ENCODE measurements at places on chromosomes 11 and 22. TPM values are rescaled to one million over a fixed set of nuclear protein-coding genes. Genes with fewer than 3 reads are reported as not detected.

DNA sequence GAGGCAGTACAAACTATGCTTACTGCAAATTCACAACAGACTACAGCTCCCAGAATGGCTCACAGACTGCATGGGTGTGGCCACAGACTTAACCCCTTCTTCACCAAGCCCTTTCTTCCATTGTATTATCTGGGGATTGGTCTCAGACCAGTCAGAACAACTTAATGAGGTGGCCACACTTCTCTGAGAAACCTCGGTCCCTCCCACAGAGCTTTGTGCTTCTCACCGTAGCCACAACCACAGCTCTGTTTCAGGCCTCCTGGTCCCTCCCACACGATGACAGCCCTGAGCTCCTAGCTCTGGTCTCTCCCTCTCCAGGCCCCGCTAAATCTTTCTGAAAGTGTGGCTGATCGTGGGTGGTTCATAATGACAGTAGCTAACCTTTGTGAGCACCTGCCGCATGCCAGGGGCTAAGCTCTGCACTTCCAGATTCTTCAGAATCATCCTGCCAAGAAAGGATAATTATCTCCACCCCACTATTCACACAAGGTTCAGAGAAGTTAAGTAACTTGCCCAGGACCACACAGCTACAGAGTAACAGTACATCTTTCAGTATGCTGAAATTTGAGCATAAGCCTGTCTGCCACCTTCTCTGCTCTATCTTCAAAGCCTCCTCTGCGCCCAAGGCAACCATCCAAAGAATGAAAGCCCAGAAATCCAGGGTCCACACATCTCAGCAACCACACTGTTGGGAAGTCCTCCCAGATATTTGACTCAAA lies 5.4 kb downstream of the PDE2A start:
- DNase-seq, result no peak

- no peak for DNase-seq
Observed at GRCh38 chr11:70619591-70619990, 221.3 kb downstream of the CTTN start.

GRCh38 chr11:46461461-46461927 lies 69.9 kb upstream of the CHRM4 start:
- DNase-seq, result peak; percentile 29

Gene TRPM5
- total RNA-seq, result not detected

DNA sequence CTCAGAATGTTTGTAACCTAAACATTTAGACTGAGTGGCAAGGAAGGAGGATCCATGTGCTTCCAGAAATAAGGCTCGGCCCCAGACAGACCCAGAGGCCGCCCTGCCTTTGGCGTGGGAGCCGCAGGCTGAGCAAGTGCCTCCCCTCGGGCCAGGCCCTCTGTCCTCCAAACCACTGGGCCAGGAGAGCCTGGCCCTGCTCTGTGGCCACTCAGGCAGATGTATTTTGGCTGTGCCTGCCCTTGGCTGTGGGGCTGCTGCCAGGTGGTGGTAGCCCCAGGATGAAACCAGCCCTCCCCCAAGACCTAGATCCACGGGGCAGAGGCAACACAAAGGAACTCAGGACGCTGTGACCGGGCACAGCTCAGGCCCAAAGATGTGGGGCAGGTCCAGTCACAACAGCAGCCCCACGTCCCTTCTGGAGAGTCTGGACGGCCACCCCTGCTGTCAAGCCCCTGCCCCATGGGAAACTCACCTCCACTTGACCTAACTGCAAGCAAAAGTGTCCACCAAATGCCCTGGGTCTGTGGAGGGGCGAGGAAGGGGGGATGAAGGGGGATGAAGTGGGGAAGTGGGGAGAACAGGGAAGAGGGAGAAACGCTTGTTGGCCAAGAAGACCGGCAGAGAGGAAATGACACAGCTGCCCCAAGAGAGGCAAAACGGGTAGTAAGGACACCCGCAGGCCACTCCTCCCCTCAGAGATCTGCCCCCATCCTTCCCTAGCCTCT lies 24.0 kb downstream of the PISD start:
- no peak for DNase-seq

- DNase-seq, result no peak
Observed at GRCh38 chr11:3223932-3224381, 5.3 kb upstream of the MRGPRG start.

DNA sequence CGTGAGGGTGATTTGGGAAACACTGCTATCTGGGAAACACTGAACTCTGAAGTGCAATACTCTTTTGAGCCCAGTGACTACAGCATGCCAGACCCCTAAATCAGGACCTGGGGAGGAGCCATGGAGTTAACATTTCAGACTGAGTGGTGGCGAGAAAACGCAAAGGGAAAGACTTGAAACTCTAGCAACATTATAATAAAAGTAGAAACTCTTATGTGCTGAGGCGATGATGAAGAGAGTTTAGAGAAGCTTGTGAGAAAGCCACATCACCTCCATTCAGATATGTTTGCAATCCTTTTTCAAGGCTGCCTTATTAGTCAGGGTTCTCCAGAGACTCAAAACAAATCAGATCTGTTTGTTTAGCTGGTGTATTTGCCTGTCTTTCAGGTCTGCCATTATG lies 1.9 kb downstream of the FEN1 start:
- DNase-seq, result no peak

Gene TMEM191C
- total RNA-seq, result 1.2 TPM

DNA sequence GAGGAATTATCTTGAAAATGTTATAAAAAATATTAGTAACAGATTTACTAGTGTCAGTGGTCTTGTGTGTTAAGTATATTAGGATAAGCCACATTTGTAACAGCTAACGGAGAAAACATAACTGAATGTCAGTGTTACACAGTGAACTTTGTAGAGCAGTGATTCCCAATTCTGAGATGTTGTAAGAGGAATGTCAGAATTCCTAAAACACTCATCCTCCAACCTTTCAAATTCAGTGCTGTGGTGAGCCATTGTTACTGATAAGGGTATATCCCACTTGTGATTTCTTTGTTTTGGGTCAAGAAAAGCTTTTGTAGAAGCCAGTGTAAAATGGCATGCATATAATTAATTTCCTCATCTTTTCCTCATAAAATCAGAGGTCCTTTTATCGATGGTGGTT lies 61.9 kb downstream of the ARHGEF12 start:
- DNase-seq, result no peak

GRCh38 chr22:48492366-48493320 lies 1335.0 kb downstream of the BRD1 start:
- peak; percentile 18 for DNase-seq

DNA sequence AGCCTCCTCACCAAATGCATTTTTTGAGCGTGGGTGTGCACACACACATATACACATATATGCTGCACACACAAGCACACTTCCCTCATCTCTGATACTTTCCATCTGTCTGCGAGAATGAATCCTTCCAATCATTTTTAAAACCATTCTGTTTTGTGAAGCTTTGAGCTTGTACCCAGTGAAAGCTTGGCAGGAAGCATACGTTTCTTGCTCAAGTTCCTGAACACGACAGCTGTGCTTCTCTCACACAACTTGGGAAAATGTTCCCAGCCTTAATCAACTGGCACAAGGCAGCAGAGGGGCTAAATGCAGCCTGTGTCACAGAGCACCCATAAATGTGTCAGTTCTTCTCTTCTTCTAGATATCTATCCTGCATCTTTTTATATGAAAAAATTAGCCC lies 524.0 kb upstream of the KIRREL3 start:
- no peak for DNase-seq

Gene TIGD3
- total RNA-seq, result 0.41 TPM

DNA sequence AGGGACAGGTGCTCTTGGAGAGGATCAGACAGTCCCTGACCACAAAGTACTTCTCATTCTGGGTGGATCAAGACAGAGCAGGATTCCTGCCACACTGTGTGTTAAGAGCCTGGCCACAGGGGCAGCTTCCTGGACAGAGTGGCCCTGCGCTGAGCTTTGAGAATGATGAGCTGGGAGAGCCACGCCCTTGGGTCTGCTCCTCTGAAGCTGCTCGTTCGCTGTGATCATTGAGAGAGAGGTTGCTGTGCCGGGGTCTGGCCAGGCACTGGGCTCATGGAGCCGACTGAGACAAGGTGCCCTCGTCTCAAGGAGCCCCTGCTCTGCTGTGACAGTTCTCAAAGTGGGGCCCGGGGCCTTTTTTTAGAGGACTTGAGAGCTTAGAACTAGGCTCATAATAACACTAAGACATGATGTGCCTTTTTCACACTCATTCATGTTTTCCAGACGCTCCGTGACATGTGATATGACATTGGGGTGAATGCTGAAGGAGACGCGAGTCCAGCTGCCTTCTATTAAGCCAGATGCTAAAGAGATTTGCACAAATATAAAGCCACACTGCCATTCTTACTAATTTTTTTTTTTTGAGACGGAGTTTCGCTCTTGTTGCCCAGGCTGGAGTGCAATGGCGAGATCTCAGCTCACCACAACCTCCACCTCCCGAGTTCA lies 1.6 kb upstream of the MFRP start:
- no peak for DNase-seq

DNA sequence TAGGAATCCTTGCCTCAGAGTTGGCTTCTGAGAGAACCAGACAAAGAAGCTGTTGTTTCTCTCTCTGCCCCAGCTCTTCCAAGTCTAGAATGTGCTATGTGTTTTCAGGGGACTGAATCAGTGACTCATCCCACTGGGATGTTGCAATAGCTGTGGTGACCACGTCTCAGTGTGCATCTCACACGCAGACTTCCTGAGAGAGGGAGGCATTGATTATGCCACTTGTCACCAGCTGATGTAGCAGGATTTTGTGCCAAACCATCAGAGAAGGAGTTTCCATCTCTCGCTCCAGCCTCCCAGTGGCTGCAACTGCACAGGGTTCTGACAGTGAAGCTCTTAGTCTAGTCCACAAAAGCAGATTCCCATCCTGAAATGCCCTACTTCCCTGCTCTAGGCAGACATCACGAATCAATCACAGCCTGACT lies 455.8 kb downstream of the MIAT start:
- no peak for DNase-seq

GRCh38 chr11:119157063-119157462 lies 8.2 kb downstream of the ABCG4 start:
- no peak for DNase-seq

DNA sequence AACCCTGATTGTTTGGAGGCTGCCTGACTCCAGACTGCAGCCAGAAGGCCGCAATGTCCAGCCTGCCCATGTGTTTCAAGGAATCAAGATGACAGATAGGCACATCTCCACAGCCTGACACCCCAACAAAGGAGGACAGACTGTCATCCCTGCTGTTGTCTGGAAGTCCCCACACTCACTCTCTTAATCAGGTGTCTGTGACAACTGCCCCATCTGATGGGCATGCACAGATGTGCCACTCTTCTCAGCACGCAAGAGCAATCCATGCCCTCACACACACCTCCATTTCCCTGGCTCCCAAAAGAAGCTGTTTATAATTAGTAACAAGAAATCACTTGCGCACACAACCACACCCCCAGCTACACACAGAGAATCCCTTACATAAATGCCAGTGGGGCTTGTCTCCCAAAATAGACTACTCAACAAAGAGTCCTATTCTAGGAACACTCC lies 117.6 kb downstream of the C11orf58 start:
- DNase-seq, result no peak

Gene NTM
- 13.2 TPM for total RNA-seq

Gene GPR83
- not detected for total RNA-seq

Gene PLAAT2
- total RNA-seq, result not detected

Gene GAB4
- not detected for total RNA-seq

DNA sequence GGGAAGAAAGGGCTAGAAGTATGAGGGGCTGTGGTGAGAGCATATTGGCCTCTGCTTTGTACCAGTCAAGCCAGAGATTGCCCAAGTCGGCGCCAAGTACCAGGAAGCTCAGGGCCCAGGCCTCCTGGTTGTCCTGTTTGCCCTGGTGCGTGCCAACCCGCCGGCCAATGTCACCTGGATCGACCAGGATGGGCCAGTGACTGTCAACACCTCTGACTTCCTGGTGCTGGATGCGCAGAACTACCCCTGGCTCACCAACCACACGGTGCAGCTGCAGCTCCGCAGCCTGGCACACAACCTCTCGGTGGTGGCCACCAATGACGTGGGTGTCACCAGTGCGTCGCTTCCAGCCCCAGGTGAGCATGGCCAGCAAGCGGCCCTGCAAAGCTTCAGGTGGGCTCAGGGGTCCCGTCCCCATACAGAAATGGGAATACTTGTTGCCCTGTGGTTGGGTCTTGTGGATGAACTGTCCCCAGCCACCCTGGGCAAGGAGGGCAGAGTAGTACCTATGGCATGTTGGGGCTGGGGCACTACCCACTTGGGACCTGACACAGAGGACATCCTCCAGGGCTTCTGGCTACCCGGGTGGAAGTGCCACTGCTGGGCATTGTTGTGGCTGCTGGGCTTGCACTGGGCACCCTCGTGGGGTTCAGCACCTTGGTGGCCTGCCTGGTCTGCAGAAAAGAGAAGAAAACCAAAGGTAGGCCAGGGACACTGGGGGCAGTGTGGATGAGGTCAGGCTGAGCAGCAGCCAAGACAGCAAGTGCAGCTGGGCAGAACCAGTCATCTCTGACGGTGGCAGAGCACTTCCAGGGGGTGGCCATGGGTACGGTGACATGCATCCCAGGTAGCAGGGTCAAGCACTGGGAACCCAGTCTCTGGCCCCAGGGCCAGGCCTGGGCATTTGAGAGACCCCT lies 2.1 kb downstream of the TMEM25 start:
- DNase-seq, result no peak

Gene CADM1
- 9.7 TPM for total RNA-seq

DNA sequence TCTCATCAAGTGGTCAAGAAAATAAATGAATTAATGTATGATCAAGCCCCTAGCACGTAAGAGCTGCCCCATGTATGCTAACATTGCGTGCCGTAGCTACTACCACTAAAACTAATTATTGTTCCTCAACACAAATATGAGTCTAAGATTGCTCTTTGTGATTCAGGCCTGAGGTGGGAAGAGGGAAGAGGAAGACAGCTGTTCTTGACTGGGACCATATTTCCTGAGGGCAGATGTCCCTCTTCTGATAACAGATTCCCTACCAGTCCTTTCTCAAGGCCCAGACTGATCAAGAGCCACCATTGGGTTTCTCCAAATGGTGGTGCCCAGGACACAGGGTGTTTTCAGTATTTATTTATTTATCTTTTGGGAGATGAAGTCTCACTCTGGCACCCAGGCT lies 87.2 kb upstream of the CADM1 start:
- no peak for DNase-seq

GRCh38 chr11:1745701-1746320 lies 4.6 kb downstream of the IFITM10 start:
- no peak for DNase-seq

DNA sequence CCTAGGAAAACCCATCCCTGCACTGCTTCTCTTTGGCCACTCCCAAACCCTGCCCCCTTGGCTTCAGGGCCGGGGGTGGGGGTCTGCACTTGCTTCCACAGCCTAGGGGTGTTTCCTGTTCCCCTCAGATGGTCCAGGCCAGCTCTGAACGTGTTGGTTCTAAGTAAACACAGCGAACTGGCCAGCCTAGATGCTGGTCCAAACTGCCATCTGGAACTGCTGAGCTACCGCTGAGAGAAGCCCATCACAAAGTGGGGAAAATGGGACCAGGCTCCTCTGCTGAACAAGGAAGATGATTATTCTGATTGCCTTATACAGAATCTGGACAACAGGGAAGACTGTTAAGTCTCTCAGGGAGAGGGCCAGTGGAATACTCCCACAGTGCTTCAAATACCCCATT lies 23.5 kb upstream of the YPEL1 start:
- no peak for DNase-seq

GRCh38 chr11:17735818-17736578 lies 1.4 kb downstream of the KCNC1 start:
- DNase-seq, result no peak

Data from glomerular endothelial cell (primary cell).